Transverse colon (tissue), 4 donors: ENCODE measurements at places on chromosomes 12 and 14.

GRCh38 chr14:33573301-33573880 is 377.5 kb downstream of the EGLN3 start:
- DNase-seq = no peak

- no peak for DNase-seq
Measured at GRCh38 chr12:39426636-39427240, 16.2 kb downstream of the KIF21A start.

GRCh38 chr14:80658155-80658554 is 283.4 kb downstream of the CEP128 start:
- DNase-seq = no peak

GRCh38 chr12:103673487-103673886 is 86.4 kb downstream of the STAB2 start:
- DNase-seq = no peak

- DNase-seq = no peak
Measured at GRCh38 chr12:104294927-104295668, 8.4 kb upstream of the EID3 start.
